GOT3 (cell line): ENCODE measurements at places on chromosomes 13 and 19.

DNA sequence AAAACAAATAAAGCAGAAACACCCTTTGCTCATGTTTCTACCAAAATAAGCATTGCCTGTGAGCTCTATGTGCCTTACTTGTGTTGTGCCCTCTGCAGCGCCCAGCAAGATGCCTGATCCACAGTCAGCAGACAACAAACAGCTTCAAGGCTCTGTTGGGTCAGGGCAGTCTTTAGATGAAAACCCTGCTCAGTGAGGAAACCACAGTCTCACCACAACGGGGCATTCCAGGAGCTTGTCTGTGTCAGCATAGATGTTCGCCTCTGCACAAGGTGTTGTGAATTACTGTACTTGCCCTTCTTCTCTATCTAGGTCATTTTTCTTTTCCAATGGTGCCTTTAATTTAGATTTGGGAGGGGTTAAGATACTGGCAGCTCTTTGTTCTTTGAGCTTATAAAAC is 251.9 kb downstream of the COL4A1 start:
- DNase-seq = no peak

- DNase-seq = no peak
These were observed 55.6 kb downstream of the TMED1 start for GRCh38 chr19:10780368-10780767.

DNA sequence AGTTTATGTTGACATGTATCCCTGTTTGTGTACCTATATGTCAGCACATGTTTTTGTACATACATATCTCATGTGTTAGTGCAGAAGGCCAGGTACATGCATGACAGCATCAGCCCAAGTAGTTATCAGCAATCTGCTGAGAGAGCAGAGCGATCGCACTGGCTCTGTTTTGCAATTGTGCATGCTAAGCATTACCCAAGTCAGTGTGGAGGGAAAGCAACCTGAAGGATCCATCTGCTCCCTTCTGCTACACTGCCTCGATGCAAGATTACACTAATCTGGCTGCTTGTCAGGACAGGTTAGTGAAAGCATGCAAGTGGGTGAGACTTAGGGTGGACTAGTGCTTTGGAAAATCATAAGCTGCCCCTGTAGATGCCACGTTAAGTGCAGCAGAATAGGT is 211.8 kb downstream of the PCCA start:
- DNase-seq = no peak

GRCh38 chr19:42166316-42166715 is 34.1 kb upstream of the POU2F2 start:
- DNase-seq = no peak

DNA sequence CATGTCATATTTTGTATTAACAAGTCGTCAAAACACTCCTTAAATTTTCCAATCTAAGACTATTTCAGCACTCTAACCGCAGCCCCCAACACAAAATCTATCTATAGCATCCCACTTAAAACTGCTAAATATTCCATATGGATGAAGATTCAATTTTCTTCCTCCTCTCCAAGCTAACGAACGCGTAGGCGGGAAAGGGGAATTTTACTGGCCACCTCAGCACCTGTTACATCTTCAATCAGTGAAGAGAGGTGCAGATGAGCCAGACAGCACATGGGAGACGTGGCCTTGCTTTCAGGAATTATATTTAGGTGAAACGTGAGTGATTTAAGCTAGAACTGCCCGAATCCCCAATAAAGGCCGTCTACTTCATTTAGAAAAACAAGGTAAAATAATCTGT is 1.1 kb downstream of the RBM26 start:
- no peak for DNase-seq

DNA sequence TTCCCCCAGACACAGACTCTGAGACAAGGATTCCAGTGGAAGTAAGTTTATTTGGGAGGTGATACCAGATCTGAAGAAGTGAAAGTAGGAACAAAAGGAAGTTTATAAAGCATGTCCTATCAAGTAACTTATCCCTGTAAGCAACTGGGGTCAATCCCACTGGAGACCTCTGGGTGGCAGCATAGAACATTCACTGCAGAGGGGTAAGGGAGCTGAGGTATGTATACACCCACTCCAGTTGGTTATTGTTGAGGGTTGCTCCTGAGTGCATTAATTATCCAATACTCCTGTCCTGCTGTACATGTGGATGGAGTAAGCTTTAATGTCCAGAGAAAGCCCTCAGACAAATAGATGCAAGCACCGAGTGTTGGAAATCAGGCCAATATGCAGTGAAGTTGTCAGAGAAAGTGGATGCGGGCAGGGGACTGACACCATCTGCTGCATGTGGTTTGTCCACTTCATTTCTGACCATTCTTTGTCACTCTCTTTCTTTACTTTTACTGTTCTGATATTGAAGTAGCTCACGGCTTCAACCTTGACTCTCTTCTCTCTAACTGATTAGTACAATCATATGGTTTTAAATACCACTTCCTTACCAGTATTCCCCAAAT is 46.7 kb downstream of the NOTCH3 start:
- DNase-seq = no peak

DNA sequence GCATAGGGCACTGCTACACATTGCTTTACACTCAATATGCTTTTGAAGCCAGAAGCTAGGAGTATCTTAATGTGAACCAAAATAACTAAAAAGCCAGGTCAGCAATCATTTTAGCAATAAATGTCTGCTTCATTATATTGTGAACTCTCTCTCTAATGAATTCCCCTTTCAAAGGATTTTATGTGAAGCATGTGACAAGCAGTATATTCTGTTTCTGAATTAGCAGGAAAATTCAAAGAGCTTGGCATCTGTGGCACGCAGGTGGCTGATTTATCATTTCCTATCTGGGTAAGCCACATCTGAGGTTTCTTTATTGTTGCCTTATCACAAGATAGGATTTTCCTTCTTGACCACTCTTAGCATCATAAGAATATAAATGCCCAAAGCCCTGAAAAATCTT is 56.8 kb upstream of the KLF12 start:
- no peak for DNase-seq

GRCh38 chr13:75399168-75399878 is 82.6 kb downstream of the TBC1D4 start:
- no peak for DNase-seq

- DNase-seq = no peak
These were observed 147.8 kb upstream of the PCDH9 start for GRCh38 chr13:67377919-67378318.

GRCh38 chr13:37344056-37344455 is 238.6 kb upstream of the CSNK1A1L start:
- DNase-seq = no peak

GRCh38 chr13:109682534-109683244 is 103.7 kb downstream of the IRS2 start:
- no peak for DNase-seq

DNA sequence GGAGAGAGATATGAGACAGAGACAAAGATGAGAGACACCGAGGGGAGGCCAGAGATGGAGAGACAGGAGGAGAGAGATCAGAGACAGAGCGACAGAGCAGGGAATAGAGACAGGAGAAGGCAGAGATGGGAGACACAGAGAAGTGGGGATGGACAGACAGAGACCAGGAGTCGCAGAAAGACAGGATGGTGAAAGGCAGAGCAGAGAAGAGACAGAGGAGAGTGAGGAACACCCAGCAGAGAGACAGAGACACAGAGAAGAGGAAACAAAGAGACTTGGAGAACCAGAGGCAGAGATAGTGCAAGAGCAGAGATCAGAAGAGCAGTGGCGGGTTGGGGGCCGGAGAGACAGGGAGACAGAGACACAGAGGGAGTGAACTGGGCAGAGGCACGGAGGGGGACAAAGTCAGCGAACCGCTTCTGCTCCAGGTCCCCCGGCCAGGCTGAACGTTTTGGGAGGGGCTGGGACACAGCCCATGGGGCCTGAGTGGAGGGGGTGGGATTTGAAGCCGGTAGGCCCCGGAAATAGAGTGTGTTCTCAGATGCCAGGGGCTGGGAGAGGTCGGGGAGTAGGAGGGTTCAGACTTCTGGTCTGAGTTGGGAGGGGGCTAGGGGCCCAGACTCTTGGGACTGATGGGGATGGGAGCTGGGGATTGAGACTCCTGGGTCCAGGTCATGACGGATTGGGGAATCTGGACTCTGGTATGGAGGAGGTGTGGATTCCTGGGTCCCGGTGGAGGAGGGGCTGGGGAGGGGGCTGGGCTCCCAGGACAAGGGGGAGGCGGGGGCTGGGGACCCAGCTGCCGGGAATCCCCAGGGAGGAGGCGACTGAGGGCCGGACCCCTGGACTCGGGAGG is 654 bp downstream of the ZNF579 start:
- no peak for DNase-seq

DNA sequence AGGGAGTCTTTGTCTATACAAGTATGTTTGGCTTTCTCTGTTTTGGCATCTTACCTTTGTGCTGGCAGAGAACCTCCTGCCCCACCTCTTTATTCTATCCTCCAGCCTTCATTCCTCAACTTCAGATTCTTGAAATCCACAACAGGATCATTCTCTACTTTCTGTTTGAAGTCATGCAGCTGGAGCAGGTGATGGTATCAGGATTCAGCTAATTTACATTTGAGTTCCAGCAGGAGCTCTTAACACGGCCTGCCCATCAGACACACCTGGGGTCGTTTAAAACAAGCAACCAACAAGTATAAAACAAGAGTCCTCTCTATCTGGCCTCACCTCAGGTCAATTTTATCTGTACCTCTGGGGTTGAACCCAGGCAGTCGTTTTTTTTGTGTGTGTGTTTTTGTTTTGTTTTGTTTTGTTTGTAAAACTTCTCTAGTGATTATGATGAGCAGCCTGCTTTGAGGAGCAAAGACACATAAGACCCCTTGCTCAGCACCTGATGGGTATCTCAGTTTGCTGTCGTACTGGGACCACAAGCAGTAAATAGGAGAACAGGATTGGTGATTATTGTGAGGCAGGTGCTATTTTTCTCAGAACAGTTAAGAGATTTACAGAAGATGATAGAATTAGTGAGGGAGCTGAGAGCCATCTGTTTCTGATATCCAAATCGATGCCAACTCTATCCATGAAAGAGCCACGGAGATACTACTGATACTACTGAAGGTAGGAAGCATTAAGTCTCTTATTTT is 78.4 kb downstream of the GPC6 start:
- DNase-seq = no peak

- DNase-seq = no peak
These were observed 24.6 kb downstream of the CYP4F22 start for GRCh38 chr19:15532779-15533521.

DNA sequence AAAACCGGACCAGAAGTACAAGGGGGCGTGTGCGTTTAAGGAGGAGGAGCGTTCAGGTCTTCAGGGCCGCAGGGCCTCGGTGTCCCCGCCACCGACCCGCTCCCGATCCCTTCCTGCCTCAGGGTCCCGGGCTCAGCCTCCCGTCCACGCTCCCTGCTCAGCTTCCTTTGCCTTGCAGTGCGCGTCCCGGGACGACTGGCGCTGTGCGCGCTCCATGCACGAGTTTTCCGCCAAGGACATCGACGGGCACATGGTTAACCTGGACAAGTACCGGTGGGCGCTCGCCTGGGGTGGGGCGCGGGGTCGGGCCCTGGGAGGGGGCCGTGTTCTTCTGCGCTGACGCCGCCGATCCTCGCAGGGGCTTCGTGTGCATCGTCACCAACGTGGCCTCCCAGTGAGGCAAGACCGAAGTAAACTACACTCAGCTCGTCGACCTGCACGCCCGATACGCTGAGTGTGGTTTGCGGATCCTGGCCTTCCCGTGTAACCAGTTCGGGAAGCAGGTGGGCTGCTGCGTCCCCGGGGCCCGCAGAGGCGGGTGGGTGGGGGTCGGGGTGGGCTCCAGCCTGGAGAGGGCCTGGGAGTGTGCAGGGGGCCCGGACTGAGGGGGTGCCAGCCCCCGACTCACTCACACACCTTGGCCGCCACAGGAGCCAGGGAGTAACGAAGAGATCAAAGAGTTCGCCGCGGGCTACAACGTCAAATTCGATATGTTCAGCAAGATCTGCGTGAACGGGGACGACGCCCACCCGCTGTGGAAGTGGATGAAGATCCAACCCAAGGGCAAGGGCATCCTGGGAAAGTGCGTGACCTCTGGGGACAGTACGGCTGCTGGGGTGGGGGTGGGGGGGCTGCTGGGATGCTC is 1.4 kb downstream of the GPX4 start:
- DNase-seq = no peak

GRCh38 chr13:34416971-34417380 is 525.1 kb upstream of the NBEA start:
- DNase-seq = no peak

GRCh38 chr19:55275851-55276719 is 3.8 kb downstream of the HSPBP1 start:
- no peak for DNase-seq

- peak; percentile 52 for DNase-seq
These were observed 6.8 kb upstream of the CARM1 start for GRCh38 chr19:10864538-10864899.

DNA sequence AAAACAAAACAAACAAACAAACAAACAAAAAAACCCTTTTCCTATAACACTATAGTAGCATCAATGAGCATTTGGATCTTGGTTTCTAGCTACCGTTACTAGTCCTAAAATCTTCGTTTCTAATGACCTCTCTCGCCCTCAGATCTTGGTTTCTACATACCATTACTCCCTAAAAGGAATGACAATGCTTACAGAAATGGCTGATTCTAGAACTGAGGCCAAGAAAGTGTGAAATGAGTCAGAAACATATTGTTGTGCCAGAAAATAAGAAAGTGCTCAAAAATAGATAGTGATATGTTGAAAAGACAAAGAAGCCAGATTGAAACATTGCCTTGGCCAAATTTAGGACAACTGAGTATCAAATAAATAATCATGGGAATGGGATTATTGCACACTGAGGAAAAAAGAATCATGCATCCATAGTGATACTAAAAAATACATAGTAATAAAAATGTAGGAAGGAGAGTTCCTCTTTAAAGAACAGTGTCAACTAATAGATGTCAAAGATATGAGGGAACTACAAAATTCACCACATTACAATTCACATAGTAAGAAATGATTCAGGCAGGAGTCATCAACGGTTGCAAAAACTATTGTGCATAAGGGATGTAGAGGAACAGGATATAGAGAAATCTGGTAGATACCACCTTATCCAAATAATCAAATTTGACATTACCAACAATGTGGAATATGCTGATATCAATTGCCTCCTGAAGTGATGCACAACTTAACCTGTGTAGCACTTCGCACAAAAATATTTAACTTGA is 386.6 kb downstream of the DIAPH3 start:
- DNase-seq = no peak

GRCh38 chr19:46529622-46530451 is 34.2 kb upstream of the PNMA8B start:
- peak; percentile 19 for DNase-seq

- no peak for DNase-seq
These were observed 493.6 kb downstream of the FOXO1 start for GRCh38 chr13:40172878-40173277.

- no peak for DNase-seq
These were observed 42.9 kb upstream of the POMP start for GRCh38 chr13:28615916-28616446.

DNA sequence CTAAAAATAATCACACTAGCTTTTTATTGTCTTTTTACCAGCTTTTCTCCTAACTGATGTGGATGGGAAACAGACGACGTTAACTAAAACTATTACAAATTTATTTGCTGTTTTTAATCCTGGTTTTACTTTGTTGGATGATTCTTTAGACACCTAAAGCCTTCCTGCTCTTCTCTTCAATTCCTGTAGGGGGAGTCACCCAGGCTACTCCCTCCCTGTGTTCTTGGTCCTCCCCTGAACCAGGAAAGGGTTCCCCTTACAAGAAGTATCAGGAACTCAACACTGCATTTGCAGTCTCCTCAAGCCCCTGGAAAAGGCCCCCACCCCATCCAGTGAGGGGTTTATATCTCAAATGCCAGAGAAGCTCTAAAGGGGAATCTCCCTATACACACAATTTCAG is 206.1 kb downstream of the SUCLA2 start:
- DNase-seq = no peak

- no peak for DNase-seq
These were observed 5.2 kb upstream of the TM6SF2 start for GRCh38 chr19:19278315-19278714.
